ENCODE measurements at places on chromosomes 5 and 9.

- no peak for DNase-seq
Measured at GRCh38 chr9:8850914-8851313, 1051.3 kb upstream of the DMAC1 start.

DNA sequence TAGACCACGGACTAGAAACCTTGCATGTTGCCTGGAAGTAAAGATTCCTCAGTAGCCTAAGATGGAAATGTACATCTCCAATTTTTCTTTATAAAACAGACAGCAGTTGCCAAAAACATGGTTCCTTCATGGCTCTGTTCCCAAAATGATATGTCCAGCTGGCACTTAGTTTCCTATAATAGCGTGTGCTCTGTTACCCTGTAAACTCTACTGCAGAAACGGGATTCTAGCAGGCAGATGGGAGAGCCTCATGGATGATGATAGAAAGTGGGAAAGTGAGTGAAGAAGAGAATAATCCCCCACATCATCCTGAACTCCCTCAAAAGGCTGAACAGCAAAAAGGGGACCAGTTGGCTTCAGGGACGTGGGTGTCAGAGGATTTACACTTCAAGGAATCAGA lies 118.2 kb downstream of the FRMD3 start:
- DNase-seq = no peak

- no peak for DNase-seq
Measured at GRCh38 chr5:16134204-16134603, 45.4 kb downstream of the MARCHF11 start.

DNA sequence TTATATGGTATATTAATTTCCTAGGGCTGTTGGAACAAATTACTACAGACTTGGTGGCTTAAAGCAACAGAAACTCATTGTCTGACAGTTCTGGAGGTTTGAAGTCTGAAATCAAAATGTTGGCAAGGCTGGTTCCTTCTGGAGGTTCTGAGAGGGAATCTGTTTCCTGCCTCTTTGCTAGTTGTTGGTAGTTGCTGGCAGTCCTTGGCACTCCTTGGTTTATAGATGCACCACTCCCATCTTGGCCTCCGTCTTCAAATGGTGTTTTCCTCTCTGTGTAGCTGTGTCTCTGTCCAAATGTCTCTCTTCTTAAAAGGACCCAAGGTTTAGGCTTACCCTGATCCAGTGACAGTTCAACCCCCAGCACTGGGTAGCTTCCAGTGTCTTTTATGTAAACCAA lies 17.5 kb downstream of the MELK start:
- DNase-seq = no peak

GRCh38 chr9:89822996-89823395 lies 218.2 kb downstream of the GADD45G start:
- no peak for DNase-seq

DNA sequence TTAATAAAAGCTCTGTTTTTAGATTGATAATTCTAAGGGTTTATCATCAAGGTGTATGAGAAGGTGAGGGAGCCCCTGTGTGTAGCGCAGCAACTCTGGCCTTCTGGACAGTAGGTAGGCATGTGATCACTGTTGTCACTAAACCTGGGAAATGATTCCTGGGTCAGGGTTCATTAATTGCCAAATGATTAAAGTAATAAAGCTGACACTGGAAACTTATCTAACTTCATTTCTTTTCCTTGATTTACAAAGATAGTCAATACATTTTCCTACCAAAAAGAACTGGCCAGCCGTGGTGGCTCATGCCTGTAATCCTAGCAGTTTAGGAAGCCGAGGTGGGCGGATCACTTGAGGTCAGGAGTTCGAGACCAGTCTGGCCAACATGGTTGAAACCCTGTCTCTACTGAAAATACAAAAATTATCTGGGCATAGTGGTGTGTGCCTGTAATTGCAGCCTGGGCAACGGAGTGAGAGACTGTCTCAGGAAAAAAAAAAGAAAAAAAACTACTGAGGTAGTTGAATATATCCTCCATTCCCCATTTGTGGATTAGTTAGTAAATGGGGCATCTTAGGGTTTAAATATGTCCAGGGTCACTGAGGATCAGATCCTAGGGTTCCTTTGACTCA lies 2.4 kb downstream of the EHMT1 start:
- DNase-seq = no peak

GRCh38 chr9:136492978-136493522 lies 10.2 kb upstream of the SEC16A start:
- no peak for DNase-seq

- DNase-seq = no peak
Measured at GRCh38 chr5:2207416-2208238, 324.9 kb upstream of the IRX4 start.

DNA sequence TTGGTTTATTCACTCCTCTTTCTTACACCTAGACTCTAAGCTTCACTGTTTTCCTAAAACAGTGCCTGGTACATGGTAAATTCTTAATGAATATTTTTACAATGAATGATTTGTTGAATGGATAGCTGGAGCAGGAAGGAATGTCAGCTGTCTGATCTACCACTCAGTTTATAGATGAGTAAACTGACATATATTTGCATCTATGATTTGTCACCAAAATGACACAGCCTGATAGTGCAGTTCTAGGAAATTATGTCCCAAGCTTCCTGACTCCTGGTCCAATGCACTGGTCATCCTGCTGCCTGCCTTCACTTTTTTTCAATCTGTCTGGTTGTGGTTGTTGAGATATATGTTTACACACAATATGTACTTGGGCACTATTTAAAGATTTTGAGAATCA lies 651.7 kb upstream of the WWC1 start:
- no peak for DNase-seq

GRCh38 chr5:88813805-88814575 lies 69.0 kb downstream of the MEF2C start:
- no peak for DNase-seq

- no peak for DNase-seq
Measured at GRCh38 chr5:1743769-1744085, 55.9 kb downstream of the MRPL36 start.

DNA sequence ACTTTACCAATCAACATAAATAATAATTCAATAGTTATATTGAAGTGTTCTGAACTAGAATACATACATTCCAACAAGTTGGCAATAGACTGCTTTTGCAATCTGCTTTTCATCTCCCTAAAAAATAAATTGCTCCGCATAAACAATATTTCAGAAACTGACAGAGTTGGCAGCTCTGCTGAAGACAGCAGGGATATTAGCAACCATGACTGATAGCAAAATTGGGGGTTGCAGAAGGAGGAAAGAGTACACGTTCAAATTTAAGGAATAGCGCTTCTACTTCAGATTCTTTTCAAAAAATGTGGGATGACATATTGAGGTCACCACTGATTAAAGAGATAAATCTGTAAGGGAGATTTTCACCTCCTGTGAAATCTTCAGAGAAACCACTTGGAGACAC lies 521.2 kb downstream of the DTWD2 start:
- DNase-seq = no peak
